ENCODE measurements at places on chromosomes 16 and 17.

GRCh38 chr17:5762191-5762590 lies 177.9 kb upstream of the NLRP1 start:
- DNase-seq = no peak

DNA sequence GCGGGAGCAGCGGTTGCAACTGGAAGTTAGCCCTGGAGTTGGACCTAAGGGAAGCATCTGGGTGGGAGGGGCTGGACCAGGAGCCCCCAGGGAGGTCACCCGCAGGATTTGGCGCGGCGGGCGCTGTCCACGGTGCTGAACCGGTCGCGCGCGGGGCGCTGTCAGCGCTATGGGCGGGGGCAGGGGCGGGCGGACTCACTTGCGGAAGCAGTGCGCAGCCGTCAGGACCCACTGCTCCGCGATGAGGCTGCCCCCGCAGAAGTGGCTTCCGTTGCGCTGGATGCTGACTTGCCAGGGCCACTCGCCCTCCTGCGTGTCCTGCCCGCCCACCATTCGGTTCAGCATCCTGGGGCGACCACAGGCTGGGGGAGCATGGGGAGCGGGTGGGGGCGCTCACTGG lies 4.5 kb downstream of the PRSS27 start:
- no peak for DNase-seq

DNA sequence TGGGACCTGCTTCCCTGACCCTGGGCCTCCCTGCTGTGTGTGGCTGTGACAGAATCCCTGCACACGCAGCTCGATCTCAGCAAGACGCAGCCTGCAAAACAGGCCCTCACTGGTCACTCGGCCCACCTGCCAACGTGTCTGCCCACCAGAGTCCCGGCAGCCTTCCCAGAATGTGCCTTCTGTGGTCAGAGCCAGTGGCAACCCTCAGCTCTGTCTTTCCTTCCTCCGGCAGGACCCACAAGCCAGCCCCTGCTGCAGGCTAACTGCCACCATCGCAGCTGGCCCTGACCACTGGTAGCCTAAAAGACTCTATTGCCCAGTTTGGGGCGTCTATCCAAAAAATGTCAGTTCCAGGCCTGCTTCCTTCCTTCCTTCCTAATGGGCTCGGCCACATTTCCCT lies 83.2 kb downstream of the LITAF start:
- no peak for DNase-seq

DNA sequence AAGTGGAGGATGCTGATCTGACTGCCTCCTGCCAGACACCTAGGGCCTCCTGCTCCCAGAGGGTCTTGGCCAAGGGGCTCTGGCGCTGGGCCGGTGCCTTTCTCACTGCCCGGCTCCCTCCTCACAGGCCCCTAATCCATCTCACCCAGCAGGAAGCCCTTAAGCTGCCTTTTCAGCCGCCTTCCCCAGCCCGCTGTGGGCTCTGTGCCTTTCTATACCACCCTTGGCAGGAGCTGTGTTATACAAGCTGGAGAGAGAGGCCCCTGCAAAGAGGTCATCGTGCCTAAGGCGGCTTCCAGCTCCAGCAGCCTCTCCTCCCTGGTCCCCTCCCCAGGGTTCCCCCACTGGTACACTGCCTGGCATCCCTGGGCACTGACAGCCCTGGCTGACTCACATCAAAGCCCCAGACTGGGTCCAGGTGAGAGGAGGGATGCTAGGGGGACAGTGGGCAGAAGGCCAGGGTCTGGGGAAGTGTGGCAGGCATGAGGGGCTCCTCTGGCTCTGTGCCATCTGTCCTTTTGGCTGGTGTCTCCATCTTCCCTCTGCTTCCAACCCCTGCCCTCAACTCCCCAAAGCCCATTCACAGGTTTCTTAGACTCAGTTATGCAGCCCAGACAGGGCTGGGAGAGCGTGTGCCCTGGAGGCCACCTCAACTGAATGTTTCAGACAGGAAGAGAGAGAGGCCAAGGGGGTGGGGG lies 15.3 kb upstream of the FZD2 start:
- DNase-seq = no peak

DNA sequence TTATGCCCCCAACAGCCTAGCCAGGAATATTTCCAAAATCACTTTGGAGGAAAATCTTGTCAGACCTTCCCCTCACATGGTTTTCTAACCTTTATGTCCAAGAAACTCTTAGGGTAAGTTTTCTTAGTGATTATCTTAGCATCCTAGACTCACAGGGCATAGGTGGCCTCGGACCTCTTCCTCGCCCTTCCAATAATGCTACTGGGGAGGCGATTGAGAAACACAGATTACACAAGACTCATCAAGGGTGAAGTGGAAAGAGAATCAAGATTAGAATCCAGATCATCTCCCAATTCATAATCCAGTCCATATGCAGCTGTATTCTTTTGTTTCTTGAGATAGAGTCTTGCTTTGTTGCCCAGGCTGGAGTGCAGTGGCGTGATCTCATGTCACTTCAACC lies 358.4 kb upstream of the CDH5 start:
- DNase-seq = no peak

DNA sequence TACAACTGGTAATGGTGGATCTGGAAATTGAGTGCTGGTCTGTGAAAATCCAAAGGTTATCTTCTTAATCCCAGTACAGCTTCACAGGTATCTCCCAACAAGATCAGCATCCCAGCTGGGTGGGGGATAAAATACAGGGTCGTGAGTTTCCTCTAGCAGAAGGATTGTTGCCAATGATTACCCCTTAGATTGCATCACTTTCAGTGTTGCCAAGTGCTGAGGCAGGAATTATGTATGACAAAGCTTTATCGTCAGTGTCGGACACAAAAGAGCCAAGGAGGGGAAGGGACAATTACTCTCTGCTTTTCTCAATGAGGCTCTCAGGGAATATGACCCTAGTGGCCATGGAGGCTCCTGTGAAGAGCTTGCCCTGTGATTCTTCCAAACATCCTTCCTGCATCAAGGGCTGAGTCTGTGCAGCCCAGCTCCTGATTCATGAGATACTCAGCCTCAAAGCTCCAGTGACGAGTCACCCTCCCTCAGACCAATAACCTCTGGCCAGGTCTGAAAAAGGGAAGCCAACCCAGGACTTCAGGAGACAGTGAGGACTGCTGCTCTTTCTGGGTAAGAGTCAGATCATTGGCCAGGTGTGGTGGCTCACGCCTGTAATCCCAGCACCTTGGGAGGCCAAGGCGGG lies 15.0 kb downstream of the OR1F1 start:
- no peak for DNase-seq

GRCh38 chr17:17258998-17259397 lies 22.0 kb upstream of the FLCN start:
- DNase-seq = no peak

GRCh38 chr17:80110447-80110812 lies 9.0 kb downstream of the GAA start:
- no peak for DNase-seq

GRCh38 chr17:80361495-80362220 lies 53.3 kb upstream of the ENDOV start:
- no peak for DNase-seq

- DNase-seq = no peak
These were observed 27.5 kb downstream of the OMG start for GRCh38 chr17:31269578-31269983.

GRCh38 chr17:81388612-81389367 lies 6.5 kb upstream of the BAHCC1 start:
- DNase-seq = no peak

DNA sequence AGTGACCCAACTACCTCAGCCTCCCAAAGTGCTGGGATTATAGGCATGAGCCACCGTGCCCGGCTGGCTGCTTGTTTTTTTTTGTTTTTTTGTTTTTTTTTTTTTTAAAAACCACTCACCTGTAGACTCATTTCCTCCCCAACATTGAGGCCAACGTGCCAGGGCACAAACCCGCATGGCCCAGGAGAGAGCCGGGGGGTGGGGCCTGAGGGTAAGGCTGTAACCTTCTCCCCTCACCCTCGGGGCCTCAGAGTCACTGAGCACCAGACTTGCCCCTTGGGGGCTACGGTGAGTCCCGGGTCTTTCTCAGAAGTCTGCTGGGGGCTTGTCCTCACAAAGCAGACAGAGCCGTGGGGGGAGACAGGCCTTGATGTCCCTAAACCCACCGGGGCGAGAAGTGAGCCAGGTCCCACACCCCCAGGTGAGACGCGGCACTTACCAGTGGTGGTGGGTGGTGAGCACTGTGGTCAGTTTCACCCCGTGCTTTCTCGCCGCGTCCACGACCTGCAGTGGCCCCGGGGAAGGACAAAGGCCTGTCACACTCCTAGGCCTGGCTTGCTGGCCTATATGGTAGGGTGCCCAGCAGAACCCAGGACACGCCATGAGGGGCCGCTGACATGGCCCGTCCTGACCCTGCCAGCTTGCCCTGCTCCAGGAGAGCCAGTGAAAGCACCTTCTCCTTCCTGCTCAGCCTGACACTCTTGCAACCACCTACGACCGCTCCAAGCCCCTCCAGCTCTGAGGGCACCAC lies 4.6 kb downstream of the HAGH start:
- DNase-seq = no peak

- no peak for DNase-seq
These were observed 12.0 kb downstream of the USP36 start for GRCh38 chr17:78828470-78829185.

Data from left renal pelvis (tissue), 4 donors.